ENCODE measurements at places on chromosomes 4 and X. TPM values are rescaled to one million over a fixed set of nuclear protein-coding genes. Genes with fewer than 3 reads are reported as not detected.

The CLIC2 gene
- total RNA-seq: 4.7 TPM

GRCh38 chrX:134658002-134658759, at the start of gene PLAC1:
TSS of gene PLAC1 (minus strand) at chrX:134658471. CDS start at chrX:134566682, 91,789 bp downstream.
- DNase-seq: no peak

GRCh38 chr4:166635367-166635766, 598.9 kb downstream of the SPOCK3 start:
- no peak for DNase-seq

DNA sequence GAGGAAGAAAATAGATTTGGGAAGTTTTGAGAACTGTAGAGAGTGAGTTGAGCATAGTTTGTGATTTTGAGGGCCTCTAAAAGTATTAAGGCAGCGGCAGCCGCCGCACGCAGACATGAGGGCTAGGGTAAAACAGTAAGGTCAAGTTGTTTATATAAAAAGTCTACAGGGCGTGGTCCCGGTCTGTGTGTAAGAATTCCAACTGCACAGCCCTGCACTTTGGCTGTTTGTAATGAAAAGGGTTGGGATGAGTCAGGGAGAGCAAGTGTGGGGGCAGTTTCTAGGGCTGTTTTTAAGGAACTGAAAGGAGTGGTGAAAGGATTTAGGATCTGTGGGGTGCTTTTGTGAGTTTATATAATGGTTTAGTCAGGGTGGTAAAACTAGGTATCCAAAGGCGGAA, 55.0 kb downstream of the BEX3 start:
- no peak for DNase-seq

DNA sequence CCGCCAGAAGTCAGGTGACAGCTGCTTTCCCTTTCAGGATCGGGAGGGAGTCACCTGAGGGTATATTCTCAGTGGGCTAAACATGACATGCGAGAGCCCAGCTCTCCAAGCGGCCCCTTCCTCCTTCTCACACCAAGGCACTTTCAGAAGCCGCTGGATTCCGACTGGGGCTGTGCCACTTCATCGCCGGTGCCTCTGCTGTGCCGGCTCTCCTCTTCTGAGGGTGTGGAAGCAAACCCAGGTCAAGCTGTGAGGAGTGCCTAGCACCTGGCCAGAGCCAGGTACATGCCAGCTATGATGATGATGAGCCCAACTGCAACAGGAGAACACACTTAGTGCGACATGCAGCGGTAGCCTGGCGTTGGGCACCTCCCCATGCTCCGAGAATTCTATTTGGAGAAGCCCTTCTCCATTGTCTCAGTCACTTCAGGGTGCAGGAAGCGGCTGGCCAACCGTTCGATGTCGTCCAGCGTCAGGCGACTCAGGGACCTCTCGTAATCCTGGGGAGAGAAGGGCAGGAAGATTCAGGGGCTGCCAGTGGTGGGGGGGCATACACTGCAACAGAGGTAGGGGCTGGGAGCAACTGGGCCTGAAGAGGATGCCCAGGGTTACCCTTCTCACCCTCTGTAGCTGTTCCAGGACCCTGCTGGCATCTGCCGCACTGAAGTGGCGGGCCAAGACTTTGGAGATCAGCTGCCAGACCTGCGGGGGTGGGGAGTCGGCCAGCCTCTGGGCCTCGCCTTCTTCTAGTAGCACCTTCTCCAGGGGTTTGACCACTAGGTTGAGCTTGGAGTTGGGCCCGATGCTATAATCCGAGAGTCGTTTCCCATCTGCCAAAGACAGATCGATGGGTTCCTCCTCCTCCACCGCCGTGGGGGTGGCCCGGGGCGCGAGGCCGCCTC, 1.0 kb downstream of the UBL4A start:
- no peak for DNase-seq

Measured in activated T-cell treated with anti-CD3 and anti-CD28 coated beads, Interleukin-2, amount 50 U/mL, for 72 hours (primary cell).